ENCODE measurements at places on chromosomes 3 and 15.

DNA sequence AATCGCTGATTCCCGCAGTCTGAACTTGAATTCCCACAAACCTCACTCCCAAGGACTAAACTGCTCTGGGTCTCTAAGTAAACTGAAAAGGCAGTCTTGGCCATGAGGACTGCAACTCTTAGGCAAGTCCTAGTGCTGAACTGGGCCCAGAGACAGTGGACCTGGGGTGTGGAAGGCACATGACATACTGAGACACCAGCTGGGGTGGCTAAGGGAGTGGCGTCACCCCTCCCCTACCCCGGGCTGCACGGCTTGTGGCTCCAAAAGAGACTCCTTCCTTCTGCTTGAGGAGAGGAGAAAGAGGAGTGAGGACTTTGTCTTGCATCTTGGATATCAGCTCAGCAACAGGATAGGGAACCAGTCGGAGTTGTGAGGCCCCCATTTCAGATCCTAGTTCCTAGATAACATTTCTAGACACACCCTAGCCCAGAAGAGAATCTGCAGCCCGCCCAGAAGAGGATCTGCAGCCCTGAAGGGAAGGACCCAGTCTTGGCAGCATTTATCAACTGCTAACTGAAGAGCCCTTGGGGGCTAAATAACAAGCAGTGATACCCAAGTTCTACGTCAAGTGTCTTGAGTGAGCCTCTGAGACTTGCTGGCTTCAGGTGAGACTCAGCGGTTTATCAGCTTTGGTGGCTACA, 110.7 kb upstream of the C3orf80 start:
- no peak overlapping the region for H3K4me3 ChIP-seq
- no peak for DNase-seq
- no peaks in the 10 kb centered on the region for H3K36me3 ChIP-seq
- H3K27me3 ChIP-seq: no peaks in the 10 kb centered on the region
- peaks cover 6% of the 10 kb centered on the region for H3K4me1 ChIP-seq
- no peak overlapping the region for H3K27ac ChIP-seq

DNA sequence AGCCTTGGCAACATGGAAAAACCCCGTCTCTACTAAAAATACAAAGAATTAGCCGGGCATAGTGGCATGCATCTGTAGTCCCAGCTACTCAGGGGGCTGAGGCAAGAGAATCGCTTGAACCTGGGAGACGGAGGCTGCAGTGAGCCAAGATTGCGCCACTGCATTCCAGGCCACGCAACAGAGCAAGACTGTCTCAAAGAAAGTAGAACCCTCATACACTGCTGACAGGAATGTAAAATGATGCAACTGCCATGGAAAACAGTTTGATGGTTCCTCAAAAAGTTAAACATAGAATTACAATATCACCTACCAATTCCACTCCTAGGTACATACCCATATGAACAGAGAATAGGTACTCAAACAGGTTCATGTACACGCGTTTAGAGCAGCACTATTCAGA, 158.9 kb downstream of the TBC1D5 start:
- no peak overlapping the region for H3K27ac ChIP-seq
- no peak for DNase-seq
- H3K4me3 ChIP-seq: no peak overlapping the region
- H3K4me1 ChIP-seq: peaks cover 7% of the 10 kb centered on the region

- no peak overlapping the region for H3K4me3 ChIP-seq
- no peak for DNase-seq
- H3K27ac ChIP-seq: no peak overlapping the region
- no peaks in the 10 kb centered on the region for H3K4me1 ChIP-seq
Measured at GRCh38 chr3:159418571-159419526, 569.8 kb upstream of the IL12A start.

- DNase-seq: no peak
- H3K36me3 ChIP-seq: no peaks in the 10 kb centered on the region
- H3K4me3 ChIP-seq: no peak overlapping the region
- H3K27me3 ChIP-seq: no peaks in the 10 kb centered on the region
- peaks cover 33% of the 10 kb centered on the region for H3K4me1 ChIP-seq
Measured at GRCh38 chr3:71225002-71225684, 358.4 kb downstream of the FOXP1 start.

- DNase-seq: no peak
- H3K36me3 ChIP-seq: no peaks in the 10 kb centered on the region
- H3K4me1 ChIP-seq: no peaks in the 10 kb centered on the region
- no peak overlapping the region for H3K27ac ChIP-seq
- H3K4me3 ChIP-seq: no peak overlapping the region
Measured at GRCh38 chr15:71393383-71393782, 278.1 kb downstream of the THSD4 start.

GRCh38 chr3:36776436-36776835, 12.1 kb upstream of the DCLK3 start:
- no peaks in the 10 kb centered on the region for H3K36me3 ChIP-seq
- no peaks in the 10 kb centered on the region for H3K27me3 ChIP-seq
- no peak for DNase-seq
- H3K4me1 ChIP-seq: no peaks in the 10 kb centered on the region
- no peak overlapping the region for H3K4me3 ChIP-seq

DNA sequence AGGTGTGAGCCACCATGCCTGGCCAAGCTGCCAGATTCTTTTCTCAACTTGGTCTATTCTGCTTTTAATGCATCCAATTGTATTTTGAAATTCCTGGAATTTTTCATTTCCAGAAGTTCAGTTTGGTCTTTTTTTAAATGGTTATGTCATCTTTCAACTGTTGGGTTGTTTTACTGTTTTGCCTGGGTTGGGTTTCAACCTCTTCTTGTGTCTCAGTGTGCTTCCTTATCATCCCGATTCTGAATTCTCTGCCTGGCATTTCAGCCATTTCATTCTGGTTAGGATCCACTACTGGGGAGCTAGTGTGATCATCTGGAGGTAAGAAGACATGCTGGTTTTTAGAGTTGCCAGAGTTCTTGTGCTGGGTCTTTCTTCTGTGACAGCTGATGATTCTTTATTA, 61.5 kb downstream of the LRRC49 start:
- H3K27ac ChIP-seq: no peak overlapping the region
- no peaks in the 10 kb centered on the region for H3K4me1 ChIP-seq
- H3K36me3 ChIP-seq: no peaks in the 10 kb centered on the region
- DNase-seq: no peak
- no peak overlapping the region for H3K4me3 ChIP-seq

GRCh38 chr3:9503283-9503682, 50.3 kb downstream of the LHFPL4 start:
- H3K27me3 ChIP-seq: no peaks in the 10 kb centered on the region
- peak; percentile 78 for DNase-seq
- no peak overlapping the region for H3K4me3 ChIP-seq
- H3K4me1 ChIP-seq: peaks cover 10% of the 10 kb centered on the region
- H3K27ac ChIP-seq: no peak overlapping the region
- H3K36me3 ChIP-seq: no peaks in the 10 kb centered on the region

DNA sequence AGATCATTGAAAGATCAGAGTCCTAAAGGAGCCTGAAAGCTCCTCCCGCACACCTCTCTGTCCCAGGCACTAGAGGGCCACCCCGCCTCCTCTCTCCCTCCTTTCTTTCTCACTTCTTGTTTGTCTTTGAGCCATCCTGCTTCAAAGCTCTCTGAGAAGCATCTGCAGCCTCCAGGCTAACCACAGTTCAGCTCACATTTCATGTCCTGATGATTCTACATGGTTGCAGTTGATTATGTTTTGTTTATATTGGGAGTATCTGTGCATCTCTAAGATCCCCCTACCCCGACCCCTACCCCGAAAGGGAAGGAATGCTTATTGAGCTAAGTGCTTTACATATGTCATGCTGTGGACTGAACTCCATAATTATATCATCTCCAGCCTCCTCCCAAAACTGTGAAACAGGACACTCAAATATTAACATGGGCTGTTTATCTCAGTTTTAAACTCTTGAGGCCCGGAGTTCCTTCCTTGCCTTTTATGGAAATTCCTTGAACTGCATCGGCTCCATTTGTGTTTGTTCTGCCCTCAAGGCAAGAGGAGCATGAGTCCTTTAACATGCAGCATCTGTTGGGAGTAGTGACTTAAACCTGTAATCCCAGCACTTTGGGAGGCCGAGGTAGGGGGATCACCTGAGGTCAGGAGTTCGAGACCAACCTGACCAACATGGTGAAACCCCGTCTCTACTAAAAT, 30.9 kb downstream of the MGLL start:
- peak overlapping the region; percentile 38 for H3K27ac ChIP-seq
- peak; percentile 42 for DNase-seq
- peaks cover 12% of the 10 kb centered on the region for H3K36me3 ChIP-seq
- no peaks in the 10 kb centered on the region for H3K27me3 ChIP-seq
- no peak overlapping the region for H3K4me3 ChIP-seq

GRCh38 chr3:195863121-195864061, 45.0 kb downstream of the TNK2 start:
- no peak overlapping the region for H3K27ac ChIP-seq
- DNase-seq: peak; percentile 72
- no peaks in the 10 kb centered on the region for H3K27me3 ChIP-seq
- no peak overlapping the region for H3K4me3 ChIP-seq

DNA sequence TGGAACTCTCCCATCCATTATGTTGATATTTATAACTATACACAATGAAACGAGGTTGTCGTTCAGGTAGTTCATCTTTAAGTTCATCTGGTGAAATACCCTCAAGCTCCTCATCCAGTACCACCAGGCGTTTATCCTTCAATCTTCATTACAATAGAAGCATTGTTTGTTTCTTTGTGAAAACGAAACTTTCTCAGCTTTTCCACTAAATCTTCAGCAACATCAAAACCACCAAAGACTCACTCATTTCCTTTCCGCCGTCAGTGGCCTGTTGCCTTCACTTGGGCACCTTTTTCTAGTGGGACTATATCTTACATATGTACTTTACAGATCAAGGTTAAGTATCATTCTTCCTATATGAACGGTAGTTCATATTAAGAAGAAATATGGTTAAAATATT, 44.1 kb upstream of the TFG start:
- peak; percentile 71 for DNase-seq
- no peaks in the 10 kb centered on the region for H3K27me3 ChIP-seq
- no peaks in the 10 kb centered on the region for H3K36me3 ChIP-seq
- H3K4me3 ChIP-seq: no peak overlapping the region
- H3K27ac ChIP-seq: no peak overlapping the region

DNA sequence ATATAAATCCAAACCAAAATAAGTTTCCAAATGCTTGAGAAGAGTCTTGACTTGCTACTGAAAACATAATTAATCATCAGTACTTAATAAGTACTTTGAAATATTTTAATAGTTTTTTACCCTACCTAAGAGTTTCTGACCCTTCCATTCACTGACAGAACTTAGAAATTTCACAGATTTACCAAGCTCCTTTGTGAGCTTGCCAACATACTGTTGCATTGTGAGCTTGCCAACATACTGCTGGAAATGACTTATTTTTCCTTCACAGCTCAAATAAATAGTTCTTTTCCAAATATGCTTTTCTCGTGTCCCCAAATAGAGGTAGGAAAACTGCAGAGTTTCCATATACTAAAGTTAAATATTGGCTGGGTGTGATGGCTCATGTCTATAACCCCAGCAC, 9.6 kb upstream of the AADAC start:
- no peaks in the 10 kb centered on the region for H3K4me1 ChIP-seq
- DNase-seq: no peak
- H3K27me3 ChIP-seq: no peaks in the 10 kb centered on the region
- no peak overlapping the region for H3K4me3 ChIP-seq

GRCh38 chr3:41684797-41685735, 276.8 kb downstream of the ULK4 start:
- H3K4me1 ChIP-seq: no peaks in the 10 kb centered on the region
- H3K36me3 ChIP-seq: no peaks in the 10 kb centered on the region
- no peaks in the 10 kb centered on the region for H3K27me3 ChIP-seq
- DNase-seq: no peak
- H3K27ac ChIP-seq: no peak overlapping the region

- DNase-seq: no peak
- H3K27me3 ChIP-seq: no peaks in the 10 kb centered on the region
- H3K36me3 ChIP-seq: no peaks in the 10 kb centered on the region
Measured at GRCh38 chr3:86738684-86739083, 252.3 kb downstream of the VGLL3 start.

DNA sequence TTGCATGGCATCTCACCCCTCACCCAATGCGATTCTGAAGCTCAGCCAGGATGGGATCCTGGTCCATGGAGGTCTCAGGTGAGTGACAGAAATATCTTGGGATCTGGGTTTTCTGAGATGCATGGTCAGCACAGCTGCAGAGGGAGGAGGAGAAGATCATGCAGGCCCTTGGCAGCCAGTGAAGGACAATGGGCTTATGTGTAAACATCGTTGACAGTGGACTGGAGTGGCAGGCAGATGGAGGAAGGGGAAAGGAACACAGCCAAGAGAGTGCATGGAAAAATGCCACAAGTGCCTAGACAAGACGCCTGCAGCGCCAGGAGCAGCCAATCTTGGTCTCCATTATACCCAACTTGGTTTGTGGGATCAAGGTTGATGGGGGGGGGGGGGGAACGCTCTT, 347.9 kb downstream of the MCTP2 start:
- peaks cover 2% of the 10 kb centered on the region for H3K4me1 ChIP-seq
- H3K4me3 ChIP-seq: no peak overlapping the region
- peaks cover 22% of the 10 kb centered on the region for H3K27me3 ChIP-seq
- no peak for DNase-seq

- H3K27ac ChIP-seq: no peak overlapping the region
- H3K27me3 ChIP-seq: no peaks in the 10 kb centered on the region
- H3K4me3 ChIP-seq: no peak overlapping the region
- no peak for DNase-seq
Measured at GRCh38 chr3:197305854-197306253, 7.4 kb upstream of the DLG1 start.

DNA sequence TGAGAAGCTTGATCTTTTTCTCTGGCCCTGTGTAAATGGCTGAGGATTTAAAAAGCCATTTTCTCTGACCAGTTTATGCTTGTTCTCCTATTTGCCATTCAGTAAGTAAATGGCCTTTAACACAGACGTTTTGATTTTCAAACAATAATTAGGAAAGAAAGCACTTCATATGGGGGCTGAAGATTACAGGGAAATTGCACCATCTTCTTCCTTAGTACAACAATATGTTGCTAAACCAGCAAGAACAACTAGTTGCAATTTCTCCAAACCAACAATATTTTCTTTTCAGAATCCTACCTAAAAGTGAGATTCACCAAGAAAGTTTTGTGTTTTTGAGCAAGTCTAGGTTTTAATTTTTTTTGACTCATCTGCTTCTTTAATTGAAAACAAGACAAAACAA, 80.5 kb upstream of the CCNL1 start:
- H3K36me3 ChIP-seq: no peaks in the 10 kb centered on the region
- DNase-seq: no peak
- no peaks in the 10 kb centered on the region for H3K4me1 ChIP-seq
- H3K27ac ChIP-seq: no peak overlapping the region
- no peak overlapping the region for H3K4me3 ChIP-seq

- H3K36me3 ChIP-seq: no peaks in the 10 kb centered on the region
- H3K27ac ChIP-seq: no peak overlapping the region
- H3K27me3 ChIP-seq: no peaks in the 10 kb centered on the region
- H3K4me3 ChIP-seq: no peak overlapping the region
- H3K4me1 ChIP-seq: no peaks in the 10 kb centered on the region
Measured at GRCh38 chr3:137065381-137065780, 107.6 kb downstream of the IL20RB start.

- no peaks in the 10 kb centered on the region for H3K4me1 ChIP-seq
- DNase-seq: no peak
- H3K4me3 ChIP-seq: no peak overlapping the region
- no peaks in the 10 kb centered on the region for H3K27me3 ChIP-seq
- no peaks in the 10 kb centered on the region for H3K36me3 ChIP-seq
- H3K27ac ChIP-seq: no peak overlapping the region
Measured at GRCh38 chr3:59127071-59127470, 77.2 kb upstream of the CFAP20DC start.

- no peaks in the 10 kb centered on the region for H3K27me3 ChIP-seq
- no peak for DNase-seq
- no peak overlapping the region for H3K4me3 ChIP-seq
- H3K4me1 ChIP-seq: peaks cover 29% of the 10 kb centered on the region
Measured at GRCh38 chr3:152289708-152290107, 21.0 kb downstream of the MBNL1 start.

- peak; percentile 52 for DNase-seq
- peaks cover 8% of the 10 kb centered on the region for H3K4me1 ChIP-seq
- peak overlapping the region; percentile 93 for H3K4me3 ChIP-seq
- peaks cover 14% of the 10 kb centered on the region for H3K36me3 ChIP-seq
- no peaks in the 10 kb centered on the region for H3K27me3 ChIP-seq
Measured at GRCh38 chr3:57556459-57557084, 498 bp downstream of the PDE12 start.

Measured in common myeloid progenitor, CD34-positive (primary cell).